ENCODE measurements at places on chromosomes 2 and 18.

DNA sequence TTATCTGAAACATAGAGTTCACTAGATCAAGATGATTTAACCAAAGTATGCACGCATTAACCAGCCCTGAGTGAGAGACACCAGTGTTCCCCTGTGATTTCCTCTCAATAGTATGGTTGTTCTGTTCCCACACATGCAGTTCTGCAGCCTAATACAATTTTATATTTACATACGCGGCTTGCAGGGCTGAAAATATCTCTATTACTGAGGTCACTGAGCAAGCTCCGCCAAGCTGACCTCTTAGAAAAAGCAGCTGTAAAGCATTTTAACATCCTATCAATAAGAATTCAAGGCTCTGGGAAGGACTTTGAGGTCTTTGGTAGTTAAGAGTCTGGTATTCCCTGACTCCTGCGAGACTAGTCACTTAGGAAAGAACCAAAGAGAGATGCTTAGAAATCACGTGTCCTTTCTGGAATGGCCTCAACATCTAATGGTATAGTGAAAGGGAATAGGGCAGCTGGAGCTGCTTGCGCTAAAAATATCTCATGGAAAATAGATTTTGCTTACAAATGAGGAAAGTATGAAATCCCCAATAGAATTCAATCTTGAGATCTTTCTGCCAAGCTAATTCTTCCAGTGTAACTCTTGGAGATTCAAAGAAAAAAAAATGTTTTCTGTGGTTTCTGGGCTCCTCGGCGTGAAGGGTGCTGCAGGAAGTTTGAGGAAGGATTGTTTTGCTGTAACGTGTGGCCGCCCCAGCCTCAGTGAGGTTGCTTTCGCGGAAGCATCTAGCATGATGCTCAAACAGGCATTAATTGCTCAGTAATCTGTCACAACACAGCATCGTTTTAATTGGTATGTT lies 59.2 kb downstream of the DOCK10 start:
- DNase-seq = peak; percentile 61

GRCh38 chr2:5725794-5726463 lies 33.7 kb downstream of the SOX11 start:
- DNase-seq = no peak

GRCh38 chr18:46293742-46294181 lies 189.6 kb downstream of the HAUS1 start:
- DNase-seq = no peak

GRCh38 chr2:143158098-143158497 lies 28.9 kb downstream of the ARHGAP15 start:
- DNase-seq = no peak

DNA sequence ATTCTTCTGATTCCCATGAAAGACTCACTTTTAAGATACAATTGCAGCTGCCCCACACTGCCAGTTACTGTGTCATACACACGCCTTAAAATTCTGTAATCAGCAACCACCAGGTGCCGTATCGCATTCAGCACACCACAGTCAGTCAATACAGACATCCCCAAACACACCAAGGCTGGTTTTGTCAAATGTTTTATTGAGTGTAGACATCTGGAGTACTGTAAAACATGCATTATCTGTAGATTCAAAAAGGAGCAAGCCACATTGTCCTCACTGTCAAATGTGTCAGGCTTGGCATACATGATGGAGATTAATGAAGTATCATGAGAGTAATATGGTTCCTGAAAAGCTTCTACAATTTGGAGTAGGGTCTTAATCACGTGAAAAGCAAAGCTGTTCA lies 109.7 kb upstream of the SP3 start:
- DNase-seq = no peak

GRCh38 chr18:77337604-77338003 lies 88.0 kb downstream of the GALR1 start:
- DNase-seq = no peak

- DNase-seq = no peak
Observed at GRCh38 chr2:186927867-186928191, 78.9 kb upstream of the ZSWIM2 start.

DNA sequence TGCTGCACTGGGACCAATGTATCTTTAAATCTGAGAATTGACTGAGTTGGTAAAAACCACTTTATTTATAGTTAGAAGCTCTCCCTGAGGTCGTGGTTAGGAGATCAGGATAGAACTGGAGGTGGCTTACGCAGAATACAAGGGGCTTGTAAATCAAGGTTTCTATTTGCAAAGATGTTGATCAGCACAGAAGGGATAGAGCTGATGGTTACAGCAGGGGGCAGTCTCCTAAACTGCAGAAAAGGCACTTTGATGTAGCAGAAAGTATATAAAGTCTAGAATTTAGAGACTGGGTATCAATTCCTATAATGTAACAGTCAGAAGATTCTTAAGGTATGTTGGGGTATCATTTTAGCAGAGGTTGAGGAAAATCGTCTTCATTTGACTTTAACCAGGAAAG lies 25.2 kb upstream of the ACVR1 start:
- DNase-seq = no peak

GRCh38 chr2:80815259-80815658 lies 510.7 kb upstream of the LRRTM1 start:
- no peak for DNase-seq

DNA sequence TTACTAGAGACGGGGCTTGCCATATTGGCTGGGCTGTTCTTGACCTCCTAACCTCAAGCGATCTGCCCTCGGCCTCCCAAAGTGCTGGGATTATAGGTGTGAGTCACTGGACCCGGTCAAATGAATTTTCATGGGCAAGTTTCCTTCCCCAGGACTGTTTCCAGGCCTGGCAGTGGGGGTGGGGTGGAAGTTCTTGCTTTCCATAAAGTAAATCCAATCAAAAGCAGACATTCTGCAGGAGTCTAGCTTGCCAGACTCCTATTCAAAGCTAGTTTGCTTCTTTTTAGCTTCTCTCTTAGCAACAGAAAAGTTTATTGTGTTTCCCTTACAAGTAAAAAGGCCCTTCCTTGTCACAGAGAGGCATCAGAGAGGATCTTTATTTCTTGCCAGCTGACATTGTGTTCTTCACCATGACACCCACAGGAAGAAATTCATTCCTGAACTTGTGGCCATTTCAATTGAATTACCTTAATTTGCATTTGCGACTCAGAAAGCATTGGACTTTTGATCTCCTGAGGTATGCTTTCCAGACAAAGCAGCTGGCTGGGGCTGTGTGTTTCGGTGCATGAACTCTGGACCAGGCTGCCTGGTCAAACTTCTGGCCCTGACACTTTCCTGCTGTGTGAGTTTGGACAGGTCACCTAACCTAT lies 37.9 kb downstream of the LYPD1 start:
- DNase-seq = no peak

- DNase-seq = no peak
Observed at GRCh38 chr18:72808680-72809079, 59.1 kb downstream of the NETO1 start.

DNA sequence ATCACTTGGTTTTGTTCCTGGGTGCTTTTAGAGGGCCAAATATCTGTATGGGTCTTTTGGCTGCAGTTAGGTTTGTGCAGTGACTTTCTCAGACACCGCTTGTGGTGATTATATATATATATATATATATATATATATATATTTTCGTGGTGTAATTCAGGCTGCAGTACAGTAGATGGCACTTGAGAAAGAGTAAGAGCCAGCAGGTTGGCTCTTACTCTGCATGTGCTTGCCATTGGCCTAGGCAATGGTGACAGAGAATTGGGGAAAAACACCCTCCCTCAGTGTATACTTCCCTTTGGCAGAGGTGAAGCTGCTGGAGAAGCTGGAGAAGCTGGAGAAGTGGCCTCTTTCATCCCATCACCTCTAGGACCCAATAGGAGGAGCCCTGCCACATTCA lies 22.2 kb upstream of the MYL1 start:
- no peak for DNase-seq

DNA sequence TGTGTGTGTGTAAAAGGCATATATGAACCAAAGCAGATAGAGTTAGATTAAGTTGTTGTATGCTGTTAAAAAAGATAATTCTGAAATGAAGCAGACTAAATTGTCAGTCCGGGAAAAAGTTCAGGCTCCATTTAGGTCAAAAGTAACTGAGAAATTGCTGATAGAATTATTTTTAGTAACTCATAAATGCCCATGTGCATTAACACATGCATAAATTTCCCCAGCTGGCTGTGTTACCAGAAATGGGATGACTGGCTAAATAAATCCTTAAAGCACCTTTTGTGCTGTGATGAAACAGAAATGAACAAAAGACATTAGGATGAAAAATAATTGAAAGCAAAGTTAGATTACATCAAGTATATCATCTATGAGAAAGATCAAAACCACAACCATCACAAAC lies 111.3 kb downstream of the NYAP2 start:
- no peak for DNase-seq

GRCh38 chr2:174681099-174682006 lies 82.9 kb downstream of the CHRNA1 start:
- DNase-seq = no peak

DNA sequence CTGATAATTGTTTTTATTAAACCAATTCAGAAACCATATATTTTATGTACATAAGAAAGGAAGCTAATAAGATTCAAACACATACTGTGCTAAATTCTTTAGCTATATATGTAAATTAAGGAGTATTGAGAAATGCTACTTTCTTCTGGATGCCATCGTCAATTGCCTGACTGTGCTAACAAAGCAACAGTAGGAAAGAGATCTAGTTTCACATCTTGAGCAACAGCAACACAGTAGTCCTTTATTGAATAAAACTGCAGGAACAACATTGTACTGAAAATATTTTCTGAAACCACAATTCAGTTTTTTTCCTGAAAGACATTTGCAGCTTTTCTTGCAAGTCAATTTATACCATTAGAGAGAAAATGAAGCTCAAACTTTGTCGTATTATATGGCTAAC lies 1404.9 kb upstream of the SLC39A10 start:
- no peak for DNase-seq

- peak; percentile 11 for DNase-seq
Observed at GRCh38 chr18:61635901-61636528, 256.8 kb downstream of the RNF152 start.

GRCh38 chr2:68365087-68365486 lies at the start of gene PLEK:
Gene PLEK, plus strand, starts transcription at chr2:68365282. Its CDS starts 70 bp downstream, at chr2:68365352.
- DNase-seq = no peak

GRCh38 chr2:182359027-182359989 lies 67.5 kb downstream of the PDE1A start:
- no peak for DNase-seq

DNA sequence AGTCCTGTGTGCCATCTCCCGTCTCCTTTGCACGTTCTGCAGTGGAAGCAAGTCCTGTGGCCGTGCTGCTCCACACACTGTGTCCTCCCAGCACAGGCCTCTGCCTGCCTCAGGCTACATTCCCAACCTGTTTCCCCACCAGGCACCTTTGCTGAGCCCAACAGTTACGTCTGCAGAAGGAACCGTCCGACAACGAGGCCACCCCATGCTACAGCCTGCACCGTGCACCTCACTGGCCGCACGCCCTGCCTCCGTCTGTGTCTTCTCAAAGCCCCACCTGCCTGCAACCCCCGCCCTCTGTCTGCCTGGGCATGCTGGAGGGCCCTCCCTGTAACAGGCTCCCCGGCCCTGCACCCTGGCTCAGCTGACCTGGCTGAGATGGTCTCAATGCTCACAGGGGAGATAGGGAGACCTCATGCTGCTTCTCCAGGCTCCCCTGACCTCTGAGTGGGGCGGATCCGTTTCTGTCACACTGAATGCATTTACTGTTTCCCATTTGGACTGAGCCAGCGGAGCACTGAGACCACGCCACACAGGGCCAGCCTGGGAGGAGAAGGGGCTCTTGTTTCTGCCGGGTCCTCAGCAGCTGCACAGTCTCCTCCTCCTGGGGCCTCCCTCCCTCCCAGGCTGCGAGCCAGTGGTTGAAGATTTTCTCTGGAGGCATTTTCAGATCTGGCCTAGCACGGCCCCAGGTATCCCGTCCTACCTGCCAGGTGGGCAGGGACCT lies 109.1 kb upstream of the OTOS start:
- no peak for DNase-seq

- DNase-seq = no peak
Observed at GRCh38 chr2:20959252-20959651, 84.6 kb downstream of the APOB start.

GRCh38 chr2:185245216-185245615 lies 493.4 kb upstream of the FSIP2 start:
- no peak for DNase-seq

- no peak for DNase-seq
Observed at GRCh38 chr2:97706708-97707345, 6.5 kb upstream of the ZAP70 start.

DNA sequence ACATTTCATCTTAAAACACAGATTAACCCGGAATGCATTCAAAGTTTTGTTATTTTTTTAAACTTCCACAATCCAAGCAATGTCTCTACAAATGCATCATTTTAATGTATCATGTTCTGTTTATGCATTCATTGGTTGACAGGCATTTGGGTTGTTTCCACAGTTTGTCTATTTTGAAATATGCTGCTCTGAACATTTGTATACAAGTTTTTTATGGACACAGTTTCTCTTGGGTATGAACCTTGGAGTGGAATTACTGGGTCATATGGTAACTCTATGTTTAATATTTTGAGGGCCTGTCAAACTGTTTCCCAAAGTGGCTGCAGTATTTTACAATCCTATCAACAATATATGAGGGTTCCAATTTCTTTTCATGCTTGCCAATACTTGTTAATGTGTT lies 57.3 kb downstream of the GULP1 start:
- DNase-seq = no peak

- DNase-seq = no peak
Observed at GRCh38 chr2:165686800-165687199, 107.2 kb downstream of the GALNT3 start.

GRCh38 chr18:65750389-65751154 lies at the start of gene CDH7:
Gene CDH7, plus strand, starts transcription at chr18:65751012. Its CDS starts 11,831 bp downstream, at chr18:65762843.
- no peak for DNase-seq

GRCh38 chr18:3541549-3542386 lies 91.8 kb downstream of the TGIF1 start:
- DNase-seq = no peak

- DNase-seq = no peak
Observed at GRCh38 chr2:200471928-200472645, 37.8 kb downstream of the KCTD18 start.

DNA sequence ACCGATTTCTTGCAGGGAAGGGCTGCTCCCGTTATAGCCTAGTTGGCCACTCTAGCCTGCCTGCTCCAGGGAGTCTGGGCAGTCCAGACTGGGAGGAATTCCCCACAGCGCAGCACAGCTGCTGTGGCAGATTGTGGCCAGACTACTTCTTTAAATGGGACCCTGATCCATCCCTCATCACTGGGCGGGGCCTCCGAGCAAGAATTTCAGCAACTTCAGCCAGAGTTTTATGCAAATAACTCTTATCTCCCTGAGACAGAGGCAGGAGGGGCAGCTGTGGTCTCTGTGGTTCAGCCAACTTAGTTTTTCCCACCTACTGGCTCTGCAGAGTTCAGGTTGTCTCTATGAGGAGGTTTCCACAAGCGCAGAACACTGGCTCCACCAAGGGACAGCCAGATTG lies 1583.2 kb downstream of the SUCLG1 start:
- no peak for DNase-seq

DNA sequence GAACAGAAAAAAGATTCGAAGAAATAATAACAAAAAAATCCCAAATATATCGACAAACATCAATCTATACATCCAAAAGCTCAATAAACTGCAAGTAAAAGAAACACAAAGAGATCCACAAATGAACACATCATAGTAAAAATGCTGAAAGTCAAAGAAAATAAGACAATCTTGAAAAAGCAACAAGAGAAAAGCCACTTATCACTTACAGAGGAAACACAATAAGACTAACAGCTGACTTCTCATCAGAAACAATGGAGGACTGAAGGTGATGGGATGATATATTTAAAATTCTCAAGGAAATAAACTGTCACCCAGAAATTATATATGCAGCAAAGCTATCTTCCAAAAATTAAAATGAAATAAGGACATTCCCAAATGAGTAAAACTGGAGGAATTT lies 140.3 kb downstream of the NDUFA10 start:
- no peak for DNase-seq
